Stimulated activated CD8-positive, alpha-beta memory T cell treated with anti-CD3 and anti-CD28 coated beads, Interleukin-15, amount 100 ng/mL, for 4 hours (primary cell): ENCODE measurements at places on chromosomes 3 and 15.

- no peak for DNase-seq
Observed at GRCh38 chr3:4898454-4899313, 80.6 kb upstream of the BHLHE40 start.

DNA sequence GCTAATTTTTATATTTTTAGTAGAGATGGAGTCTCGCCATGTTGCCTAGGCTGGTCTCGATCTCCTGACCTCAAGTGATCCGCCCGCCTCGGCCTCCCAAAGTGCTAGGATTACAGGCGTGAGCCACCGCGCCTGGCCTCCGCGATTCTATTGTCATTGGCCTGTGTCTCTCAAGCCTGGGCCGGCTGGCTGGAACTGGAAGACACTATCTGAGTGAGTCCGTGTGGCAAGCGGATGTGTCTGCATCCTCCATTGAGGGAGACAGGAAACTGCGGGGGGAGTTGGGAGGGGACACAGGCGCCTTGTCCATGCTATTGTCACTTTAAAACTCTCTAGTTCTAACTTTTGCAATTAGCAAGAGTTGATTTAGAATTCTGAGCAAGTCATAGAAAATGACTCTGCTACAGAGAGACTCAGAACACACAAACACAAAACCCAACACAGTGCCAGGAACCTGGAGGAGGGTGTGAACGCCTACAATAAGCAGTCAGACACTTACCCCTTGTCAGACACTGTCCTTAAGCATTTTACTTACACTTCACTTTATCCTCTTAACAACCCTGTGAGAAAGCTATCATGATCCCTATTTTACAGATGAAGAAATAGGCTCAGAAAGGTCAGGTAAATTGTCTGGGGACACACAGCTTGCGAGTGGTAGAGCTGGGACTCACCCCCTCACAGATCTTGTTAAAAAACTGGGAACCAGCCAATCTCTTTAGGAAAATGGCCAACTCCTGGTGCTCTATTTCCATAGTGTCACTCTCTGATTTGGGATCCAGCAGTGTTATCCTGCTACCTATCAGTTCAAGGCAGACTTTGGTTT, 38.7 kb downstream of the ANP32A start:
- no peak for DNase-seq

DNA sequence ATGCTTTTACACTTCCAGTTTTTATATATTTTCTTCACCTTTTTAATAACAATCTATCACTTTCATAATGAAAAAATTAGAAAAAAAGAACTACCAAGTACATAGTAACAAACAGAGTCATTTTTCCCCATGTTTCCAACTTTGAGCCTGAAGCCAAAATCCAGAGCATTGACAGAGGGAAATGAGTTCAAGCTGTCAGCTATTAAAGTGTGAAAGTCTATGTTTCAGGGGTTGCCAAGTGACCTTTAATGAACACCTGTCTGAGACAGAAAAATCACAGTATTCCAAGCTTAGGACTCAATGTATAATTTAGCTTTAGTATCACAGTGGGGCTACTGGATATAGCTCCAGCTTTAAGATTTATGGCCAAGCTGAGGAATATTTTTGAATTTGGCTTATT, 128.3 kb upstream of the GADL1 start:
- no peak for DNase-seq

DNA sequence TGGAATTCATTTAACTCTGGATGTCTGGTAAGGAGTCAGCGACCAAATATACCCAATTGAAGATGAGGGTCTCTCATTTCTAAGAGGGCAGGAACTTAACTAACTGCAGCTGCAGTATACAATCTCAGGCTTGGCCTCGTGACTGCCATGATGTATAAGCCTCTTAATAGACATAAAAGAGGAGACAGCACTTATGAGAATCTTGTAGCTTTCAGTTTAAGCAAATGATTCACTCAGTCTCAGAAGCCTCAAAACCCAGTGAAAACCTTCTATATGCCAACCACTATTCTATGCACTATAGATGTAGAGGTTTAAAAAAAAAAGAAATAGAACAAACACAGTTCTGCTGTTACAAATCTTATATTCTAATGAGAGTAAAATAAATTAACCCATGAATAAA, 513.9 kb downstream of the TBL1XR1 start:
- DNase-seq, result no peak

- DNase-seq, result no peak
Observed at GRCh38 chr15:39785139-39785538, 2.5 kb upstream of the FSIP1 start.
